ENCODE measurements at places on chromosomes 6 and 20.

DNA sequence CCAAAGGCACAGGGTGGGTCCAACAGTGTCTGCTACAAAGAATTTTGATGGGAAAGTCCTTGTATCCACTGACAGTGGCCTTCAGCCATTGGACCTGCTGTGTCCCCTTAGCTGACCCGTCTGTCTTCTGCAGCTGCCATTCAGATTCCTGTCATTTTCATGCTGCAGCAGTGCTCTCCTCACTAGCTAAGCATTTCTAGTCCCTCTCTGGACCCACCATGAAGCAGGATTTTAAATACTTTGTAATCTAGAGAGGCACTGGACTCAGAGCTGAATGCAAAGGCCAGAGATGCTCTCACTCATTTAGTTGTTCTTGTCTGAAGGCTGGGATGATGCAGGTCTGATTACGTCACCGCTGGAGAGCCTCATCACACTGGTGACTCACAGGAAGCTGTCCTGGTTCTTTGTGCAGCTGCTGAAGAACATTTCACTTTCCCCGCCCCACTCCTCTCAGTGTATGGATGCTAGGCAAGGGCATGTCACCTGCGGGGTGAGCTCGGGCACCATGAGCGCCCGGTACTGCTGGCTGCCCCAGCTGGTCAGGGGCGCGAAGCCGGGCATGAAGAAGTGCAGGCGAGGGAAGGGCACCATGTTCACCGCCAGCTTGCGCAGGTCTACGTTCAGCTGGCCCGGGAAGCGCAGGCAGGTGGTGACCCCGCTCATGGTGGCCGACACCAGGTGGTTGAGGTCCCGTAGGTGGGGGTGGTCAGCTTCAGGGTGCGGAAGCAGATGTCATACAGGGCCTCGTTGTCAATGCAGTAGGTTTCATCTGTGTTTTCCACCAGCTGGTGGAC lies 19.4 kb upstream of the TUBB2A start:
- DNase-seq = no peak

DNA sequence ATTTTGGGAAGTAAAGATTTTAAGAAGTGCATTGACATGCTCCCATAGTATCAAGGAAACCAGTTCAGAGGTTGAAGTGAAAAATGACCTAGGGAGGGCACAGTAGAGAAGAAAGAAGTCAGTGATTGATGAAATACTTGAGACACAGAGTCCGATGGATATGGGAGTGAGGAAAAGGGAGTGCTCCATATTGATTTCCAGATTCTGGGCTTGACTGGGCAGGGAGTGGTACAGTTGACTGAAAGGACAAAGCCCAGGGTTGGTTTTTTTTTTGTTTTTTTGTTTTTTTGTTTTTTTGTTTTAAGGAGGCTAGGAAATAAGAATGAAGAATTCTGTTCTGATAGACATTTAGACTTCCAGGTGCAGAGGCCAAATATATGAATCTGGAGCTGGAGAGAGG lies 86.7 kb upstream of the RIN2 start:
- no peak for DNase-seq

DNA sequence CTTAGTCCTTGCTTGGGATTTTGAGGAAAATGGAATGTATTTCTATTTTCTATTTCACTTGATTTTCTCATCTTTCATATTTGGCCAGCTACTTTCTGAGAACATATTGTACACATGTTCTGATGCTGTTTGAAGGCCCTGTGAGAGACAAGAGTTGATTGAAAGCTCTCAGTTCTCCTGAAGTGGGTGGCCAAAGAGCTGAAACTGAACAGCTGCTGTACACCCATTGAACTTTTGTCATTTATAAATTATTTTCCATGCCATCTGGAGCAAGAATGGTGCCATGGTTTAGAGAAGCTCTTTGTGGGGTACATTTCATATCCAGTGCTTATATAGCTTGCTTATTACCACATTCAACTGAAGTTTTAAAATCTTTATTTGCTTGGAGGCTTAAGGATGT lies 298.3 kb downstream of the PRL start:
- DNase-seq = no peak

DNA sequence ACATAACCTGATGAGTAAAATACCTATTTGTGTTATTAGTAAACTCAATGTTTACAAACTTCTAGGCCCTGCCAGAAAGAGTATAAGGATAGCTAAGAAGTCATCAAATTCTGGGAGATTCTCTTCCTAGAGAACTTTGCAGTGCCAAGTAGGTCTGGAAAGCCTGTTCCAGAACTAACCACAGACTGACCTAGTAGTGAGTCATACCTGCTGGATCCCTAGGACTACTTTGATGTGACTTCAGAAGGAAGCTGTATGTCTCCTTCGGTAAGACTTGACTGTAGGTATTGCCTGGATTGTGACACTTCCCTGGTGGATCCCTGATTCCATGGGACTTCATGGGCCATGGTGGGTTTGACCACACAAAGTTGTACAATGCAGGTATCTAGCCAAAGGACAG lies 131.7 kb downstream of the DNAH8 start:
- DNase-seq = no peak

GRCh38 chr20:50429412-50429811 lies 80.8 kb upstream of the PTPN1 start:
- no peak for DNase-seq

- no peak for DNase-seq
Measured at GRCh38 chr6:126546541-126547120, 206.7 kb downstream of the CENPW start.

DNA sequence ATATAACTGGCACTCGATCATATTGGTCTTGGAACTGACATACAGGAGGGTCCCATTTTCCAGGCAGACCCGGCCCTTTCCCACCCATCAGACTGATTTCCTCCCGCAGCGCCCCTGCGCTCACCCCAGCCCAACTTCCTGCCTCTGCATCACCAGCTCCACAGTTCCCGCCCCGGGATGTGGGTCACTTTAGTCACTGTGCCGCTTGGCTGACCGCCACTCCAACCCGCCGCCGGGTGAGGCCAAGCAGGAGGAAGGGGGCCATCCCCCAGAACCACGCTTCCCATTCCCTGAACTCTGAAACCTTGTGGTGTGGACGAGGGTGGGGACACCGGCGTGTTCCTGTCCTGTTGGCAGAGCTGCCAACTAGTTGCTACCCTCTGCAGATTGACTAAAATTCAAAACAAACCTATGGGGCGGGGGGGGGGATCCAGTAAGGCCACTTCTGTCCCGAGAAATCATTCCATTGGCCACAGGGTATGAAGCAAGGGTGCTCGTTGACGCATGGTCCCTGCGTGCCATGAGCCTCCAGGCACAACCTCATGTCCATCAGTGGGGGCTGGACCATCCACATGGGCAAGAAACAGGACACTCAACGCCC lies 12.3 kb downstream of the TGM2 start:
- no peak for DNase-seq

Data from stimulated activated CD8-positive, alpha-beta memory T cell treated with anti-CD3 and anti-CD28 coated beads, Interleukin-7, amount 100 ng/mL, for 1 hour (primary cell).